ENCODE measurements at places on chromosomes 2 and 18.

GRCh38 chr2:108370080-108370479 is 7.7 kb upstream of the SULT1C4 start:
- no peak for DNase-seq

DNA sequence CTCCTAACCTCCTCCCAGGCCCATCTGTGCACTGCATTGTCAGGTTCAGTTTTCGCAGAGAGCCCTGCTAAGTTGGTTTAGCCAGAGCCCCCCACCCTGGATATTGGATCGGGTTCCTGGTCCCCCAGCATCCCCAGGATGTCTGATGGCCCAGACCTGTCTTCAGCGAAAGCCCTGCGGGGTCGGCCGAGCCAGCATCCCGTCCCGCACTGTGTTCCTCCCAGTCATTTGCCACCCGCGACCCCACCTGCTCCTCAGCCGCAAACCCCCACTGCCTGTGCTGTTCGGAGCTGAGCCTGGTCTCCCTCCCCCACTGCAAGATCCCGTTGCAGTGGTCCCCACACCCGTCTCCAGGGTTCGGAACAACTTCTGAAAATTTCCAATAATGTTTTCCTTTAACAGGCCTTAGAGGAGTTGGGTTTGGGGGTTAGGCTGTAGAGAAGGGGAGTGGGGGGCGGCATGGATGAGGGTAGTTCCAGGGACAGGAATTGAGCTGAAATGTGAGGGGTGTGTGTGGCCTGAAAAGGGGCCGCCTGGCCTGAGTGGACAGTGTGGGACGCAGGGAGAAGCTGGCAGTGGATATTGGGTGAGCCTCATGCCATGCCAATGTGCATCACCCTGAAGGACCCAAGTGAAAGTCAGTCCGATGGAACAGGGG is 1.6 kb upstream of the COPS9 start:
- no peak for DNase-seq

DNA sequence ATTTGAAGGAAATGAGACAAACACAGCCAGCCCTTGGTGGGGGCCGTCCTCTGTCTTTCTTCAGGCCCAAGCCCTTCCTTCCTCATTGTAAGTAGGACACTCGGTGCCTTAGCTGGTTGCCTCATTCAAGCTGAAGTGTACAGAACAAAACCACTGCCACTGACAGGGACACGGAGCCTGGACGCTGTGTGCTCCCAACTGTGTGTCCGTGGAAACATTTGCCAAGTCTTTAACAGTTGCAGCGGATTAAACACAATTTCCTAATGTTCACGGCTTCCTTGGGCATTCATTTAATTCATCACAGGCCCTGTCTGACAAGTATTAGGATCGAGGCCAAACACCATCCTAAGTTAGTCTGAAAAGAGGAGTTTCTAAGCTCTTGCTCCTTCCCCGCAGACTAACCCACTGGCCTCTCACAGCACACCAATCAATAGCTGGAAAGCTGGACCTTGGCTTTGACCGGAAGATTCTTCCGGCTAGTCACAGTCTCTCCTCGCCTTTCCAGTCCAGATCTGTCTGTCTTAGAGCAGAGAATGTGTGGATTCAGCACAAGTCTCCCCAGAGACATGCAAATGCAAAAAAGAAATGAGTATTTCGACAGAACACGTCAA is 68.7 kb upstream of the ACSL3 start:
- no peak for DNase-seq

GRCh38 chr2:136351684-136352083 is 233.7 kb upstream of the CXCR4 start:
- DNase-seq = no peak

- DNase-seq = no peak
These were observed 726.0 kb downstream of the KCNJ3 start for GRCh38 chr2:155424518-155424917.

DNA sequence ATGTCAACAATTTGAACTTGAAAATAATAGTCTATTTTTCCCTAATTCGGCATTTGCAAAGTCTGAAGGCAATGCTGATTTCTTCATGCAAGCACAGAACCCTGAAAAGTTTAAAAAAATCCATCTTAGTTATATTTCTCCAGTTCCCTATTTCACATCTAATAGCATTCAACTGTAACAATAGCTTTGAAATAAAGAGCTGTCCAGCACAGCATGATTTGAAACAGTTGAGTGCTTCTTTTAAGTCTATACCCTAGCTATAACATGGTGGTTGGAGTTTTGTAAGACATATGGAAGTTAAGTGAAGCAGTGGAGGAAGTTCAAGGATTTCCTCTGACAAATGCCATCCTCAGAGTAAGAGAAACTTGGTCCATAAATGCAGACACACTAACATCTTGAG is 691.9 kb downstream of the ERBB4 start:
- no peak for DNase-seq

DNA sequence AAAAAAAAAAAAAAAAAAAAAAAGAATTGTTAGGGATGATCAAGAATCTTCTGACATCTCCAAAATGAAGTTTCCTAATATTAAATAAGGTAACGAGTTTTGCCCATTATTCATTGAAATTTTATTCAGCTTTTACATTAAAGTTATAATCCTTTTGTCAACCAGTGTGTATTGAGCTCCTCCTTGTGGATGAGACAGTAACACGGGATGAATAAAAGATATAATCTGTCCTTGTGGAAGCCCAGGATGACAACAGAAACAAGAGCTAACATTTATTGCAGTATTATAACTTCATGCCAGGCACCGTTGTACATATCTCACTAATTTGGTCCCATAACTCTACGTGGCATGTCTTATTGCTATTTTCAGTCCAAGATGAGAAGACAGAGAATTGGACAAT is 33.4 kb upstream of the SERPINB7 start:
- DNase-seq = no peak

DNA sequence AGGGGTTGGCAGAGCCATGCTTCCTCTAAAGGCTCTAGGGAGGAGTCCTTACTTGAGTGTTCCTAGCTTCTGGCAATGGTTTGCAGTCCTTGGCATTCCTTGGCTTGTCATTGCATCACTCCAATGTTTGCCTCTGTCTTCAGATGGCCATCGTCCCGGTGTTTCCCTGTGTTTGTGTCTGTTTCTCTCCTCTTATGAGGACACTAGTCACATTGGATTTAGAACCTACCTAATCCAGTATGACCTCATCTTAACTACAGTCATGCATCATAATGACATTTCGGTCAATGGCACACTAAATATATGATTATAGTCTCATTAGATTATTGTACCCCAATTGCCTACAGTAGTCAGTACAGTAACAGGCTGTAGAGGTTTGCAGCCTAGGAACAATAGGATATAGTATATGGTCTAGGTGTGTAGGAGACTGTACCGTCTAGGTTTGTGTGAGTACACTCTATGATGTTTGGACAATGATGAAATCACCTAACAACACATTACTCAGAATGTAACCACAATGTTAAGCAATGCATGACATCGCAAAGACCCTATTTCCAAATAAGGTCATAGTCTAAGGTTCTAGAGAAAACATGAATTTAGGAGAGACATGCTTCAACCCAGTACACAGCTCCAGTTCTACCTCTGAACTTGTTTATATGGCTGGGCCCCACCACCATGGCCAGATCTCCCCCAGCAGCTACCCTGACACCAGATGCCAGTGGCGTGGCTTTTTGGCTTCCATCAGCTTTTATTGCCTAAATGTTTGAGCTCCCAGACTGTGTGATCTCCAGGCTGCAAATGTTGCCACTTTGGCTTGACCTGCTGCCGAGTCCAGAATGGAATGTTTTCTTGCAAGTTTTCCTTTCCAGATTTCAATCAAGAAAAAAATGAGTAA is 22.1 kb downstream of the SRD5A2 start:
- peak; percentile 31 for DNase-seq

GRCh38 chr2:15195813-15196212 is 365.3 kb downstream of the NBAS start:
- DNase-seq = no peak

Data from GM04503 (cell line).